Suppressor macrophage treated with lipopolysaccharide for 1 hour (primary cell): ENCODE measurements at places on chromosomes 2 and 18.

GRCh38 chr2:189178726-189179569, 613 bp downstream of the COL5A2 start:
- DNase-seq = no peak

DNA sequence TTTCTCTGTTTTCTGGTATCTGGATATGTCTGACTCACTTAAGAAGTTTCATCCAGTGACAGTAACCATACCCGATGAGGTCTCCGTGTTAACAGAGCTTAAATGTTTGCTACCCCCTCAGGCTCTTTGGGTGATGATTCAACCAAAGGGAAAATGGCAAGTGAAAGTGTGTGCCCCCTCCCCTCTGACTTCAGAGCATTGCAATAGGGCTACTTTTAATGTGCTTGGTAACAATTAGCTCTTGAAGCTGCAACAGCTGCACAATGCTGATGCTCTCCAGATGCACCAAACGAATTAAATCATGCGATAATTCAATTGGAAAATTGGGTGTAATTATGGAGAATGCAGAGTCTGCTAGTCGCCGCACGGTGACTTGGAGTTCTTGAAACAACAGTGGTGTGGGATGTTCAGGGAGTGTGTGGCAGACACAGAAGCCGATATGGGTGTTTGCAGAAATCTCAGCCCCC, 270.7 kb downstream of the ALK start:
- no peak for DNase-seq

- DNase-seq = no peak
These were observed 54.6 kb downstream of the DCC start for GRCh38 chr18:52394602-52395001.

GRCh38 chr18:65260030-65260429, 490.8 kb upstream of the CDH7 start:
- no peak for DNase-seq

GRCh38 chr18:10289951-10290637, 164.3 kb upstream of the APCDD1 start:
- peak; percentile 48 for DNase-seq

GRCh38 chr2:231807020-231807419, 20.8 kb downstream of the COPS7B start:
- no peak for DNase-seq

GRCh38 chr2:17388798-17389197, 129.4 kb downstream of the RAD51AP2 start:
- DNase-seq = no peak

GRCh38 chr2:170143045-170143717, 34.8 kb upstream of the MYO3B start:
- DNase-seq = no peak

DNA sequence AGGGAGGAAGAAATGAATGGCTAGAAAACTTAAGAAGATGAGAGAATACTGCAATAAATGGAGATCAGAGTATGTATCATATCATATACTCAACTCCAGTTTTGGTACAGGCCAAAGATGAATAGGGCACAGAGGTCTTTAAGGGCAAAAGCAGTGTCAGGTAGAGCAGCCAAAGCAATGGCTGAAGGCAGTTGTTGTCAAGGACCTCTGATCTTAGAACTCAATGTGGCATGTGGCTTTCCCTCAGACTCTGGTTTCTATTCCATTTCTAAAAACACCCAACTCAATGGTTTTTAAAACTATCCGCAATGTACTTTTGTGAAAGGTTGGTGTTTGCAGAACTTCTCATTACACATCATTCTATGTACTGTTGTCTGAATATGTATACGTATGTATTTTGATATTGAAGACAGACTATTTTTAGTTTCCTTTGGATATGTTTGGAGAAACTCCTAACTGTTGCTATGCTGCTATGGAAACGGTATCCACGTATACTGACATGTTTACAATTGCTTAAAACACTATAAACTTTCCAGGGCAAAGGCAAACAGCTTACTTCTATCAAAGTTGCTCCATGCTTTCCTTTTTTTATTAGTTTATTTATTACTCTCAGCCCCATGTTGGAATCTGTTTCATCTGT, 58.1 kb upstream of the PELI1 start:
- peak; percentile 66 for DNase-seq

DNA sequence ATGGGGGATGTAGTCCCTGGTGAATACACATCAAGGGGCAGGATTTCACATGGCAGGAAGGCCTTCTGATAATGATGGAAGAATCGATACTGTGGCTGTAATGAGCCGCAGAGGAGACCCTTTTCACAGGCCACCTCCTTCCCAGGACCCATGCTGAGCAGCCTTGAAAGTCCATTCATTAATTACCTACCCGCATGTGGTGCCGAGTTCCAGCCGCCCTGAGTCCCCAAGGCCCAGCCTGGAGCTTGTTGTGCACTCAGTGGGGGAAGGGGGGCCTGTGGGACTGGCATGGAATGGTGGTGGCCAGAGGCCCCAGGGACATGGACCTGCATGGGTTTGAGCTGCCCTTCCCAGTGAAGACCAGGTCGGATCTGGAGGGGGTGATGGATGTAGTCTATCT, 25.5 kb downstream of the ASB18 start:
- no peak for DNase-seq

GRCh38 chr2:78701546-78701945, 324.0 kb upstream of the REG3G start:
- DNase-seq = no peak

DNA sequence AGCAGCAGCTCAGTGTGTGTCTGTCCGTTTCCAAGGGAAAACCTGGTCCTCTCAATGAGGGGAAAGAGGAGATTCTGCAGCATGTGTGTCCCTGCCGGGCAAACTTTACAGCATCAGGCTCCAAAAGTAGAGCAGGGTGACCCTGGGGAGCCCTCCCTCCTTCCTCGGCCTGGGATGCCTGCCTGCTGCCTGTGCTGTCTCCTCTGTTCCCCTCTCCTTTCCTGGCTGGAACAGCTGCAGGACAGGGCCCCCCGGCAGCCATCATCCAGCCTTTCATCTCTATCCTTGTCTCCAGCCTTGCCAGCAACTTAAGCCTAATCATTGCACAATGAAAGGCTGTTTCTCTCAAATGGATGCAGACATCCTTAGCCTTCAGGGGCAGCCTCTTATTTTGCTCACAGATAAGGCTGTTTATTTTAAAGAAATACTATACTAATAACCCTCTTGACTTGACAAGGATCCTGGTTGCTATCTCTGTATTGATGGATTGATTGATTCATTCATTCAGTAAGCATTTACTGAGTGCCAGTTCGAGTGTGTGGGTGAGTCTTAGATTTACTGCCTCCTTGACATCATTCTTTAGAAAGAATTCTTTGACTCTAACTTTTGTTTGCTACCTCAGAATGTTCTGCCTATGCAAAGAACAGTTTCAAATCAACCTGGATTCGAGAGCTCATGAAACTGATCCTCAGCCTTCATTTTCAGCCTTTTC, 40.6 kb upstream of the EDAR start:
- no peak for DNase-seq

GRCh38 chr2:58710795-58711279, 469.7 kb upstream of the FANCL start:
- DNase-seq = no peak

DNA sequence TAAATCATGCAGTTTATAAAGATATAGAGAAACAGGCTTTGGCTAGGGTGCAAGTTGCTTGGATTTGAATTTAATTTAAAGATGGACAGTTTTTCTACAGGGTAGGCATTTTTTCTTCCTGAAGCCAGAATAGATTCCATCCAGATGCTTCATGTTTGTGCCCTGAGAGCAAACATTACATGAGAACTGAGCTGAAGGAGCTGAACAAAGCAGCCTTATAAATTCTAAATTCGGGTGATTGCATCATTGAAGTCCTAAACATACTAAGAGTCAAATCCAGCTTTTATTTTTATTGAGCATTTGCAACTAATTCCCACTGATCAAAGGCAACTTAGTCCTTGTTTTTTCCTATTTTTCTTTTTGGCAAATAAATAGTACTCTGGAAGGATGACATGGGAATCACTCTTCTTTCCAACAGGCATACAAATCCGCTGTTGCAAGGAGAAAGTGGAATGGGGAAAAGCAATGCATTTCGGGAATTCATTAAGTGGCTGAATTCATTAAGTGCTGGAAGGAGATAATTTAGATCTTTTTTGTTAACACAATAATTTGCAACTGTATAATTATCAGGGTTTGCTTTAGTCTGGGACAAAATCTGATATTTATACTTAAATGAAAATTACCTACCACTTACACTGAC, 828.0 kb downstream of the SLC4A3 start:
- DNase-seq = no peak

GRCh38 chr18:37965572-37965970, 400.0 kb upstream of the CELF4 start:
- no peak for DNase-seq

DNA sequence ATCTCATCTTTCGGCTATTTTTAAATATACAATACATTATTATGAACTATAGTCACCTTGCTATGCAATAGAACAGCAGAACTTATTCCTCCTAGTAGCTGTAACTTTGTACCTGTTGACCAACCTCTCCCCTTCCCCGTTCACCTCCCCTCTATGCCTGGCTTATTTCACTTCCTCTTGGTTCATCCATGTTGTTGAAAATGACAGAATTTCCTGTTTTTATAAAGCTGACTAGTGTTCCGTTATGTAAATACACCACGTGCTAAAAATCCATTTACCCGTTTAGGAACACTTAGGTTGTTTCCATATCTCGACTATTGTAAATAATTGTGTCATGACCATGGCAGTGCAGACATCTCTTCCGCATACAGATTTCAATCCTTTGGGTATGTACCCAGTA, 10.3 kb downstream of the ALPI start:
- DNase-seq = peak; percentile 61
